EL (cell line): ENCODE measurements at places on chromosomes 11 and 22.
A peak's percentile ranks its signal among the peaks of the same experiment; 100 is the strongest.

- no peak for DNase-seq
These were observed 422.6 kb downstream of the MN1 start for GRCh38 chr22:27378995-27379394.

GRCh38 chr11:101390539-101390938 lies 193.3 kb downstream of the TRPC6 start:
- peak; percentile 10 for DNase-seq

GRCh38 chr11:13260963-13261588 lies 16.5 kb upstream of the BMAL1 start:
- peak; percentile 60 for DNase-seq

DNA sequence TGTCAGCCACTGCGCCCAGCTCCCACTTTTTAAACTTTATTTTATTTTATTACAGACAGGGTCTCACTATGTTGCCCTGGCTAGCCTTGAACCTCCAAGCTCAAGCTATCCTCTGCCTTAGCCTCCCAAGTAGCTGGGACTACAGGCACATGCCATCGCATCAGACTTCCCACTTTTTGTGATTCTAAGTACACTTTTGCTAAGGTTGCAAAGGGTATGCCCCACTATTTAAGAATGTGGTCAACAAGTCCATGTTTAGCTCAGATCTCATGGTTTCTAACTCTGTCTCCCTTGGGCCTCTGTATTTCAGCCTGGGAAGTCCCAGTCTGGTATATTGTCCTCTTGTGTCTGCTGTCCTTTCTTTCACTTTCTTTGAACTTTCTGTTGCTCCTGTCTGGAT lies 35.3 kb downstream of the EXPH5 start:
- no peak for DNase-seq

GRCh38 chr11:19075636-19076035 lies 15.1 kb upstream of the MRGPRX2 start:
- no peak for DNase-seq

DNA sequence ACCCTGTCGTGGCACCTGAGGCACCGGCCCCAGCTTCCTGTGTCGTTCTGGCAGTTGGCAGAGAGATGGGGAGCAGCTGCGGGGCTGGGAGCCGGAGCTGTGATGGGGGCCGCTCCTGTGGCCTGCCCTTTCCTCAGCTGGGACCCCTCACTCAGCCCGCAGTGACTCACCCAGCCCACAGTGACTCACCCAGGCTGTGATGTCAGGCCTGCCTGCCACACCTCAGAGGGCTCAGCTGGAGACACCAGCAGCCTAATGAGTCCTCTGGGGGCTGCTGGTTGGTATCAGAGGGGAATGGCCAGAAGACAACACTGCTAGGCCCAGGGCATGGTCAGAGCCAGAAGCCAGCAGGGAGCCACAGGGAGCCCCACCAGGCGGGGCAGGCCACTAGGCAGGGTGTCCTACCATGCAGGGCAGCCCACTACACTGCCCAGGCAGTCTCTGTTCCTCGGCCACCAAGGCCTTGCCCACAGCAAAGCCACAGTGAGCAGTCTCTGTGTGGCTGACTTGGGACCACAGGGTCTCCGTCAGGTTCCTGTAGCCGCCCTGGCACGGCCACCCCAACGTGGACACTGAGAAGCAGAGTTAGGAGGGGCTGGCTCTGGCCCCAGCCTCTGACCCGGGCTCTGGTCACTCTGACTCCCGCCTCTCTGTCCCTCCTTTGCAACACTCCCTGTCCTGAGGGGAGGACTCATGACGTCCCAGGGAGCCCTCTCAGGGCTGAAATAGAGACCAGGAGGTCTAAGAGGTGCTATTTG lies 4.2 kb upstream of the FXYD2 start:
- peak; percentile 58 for DNase-seq
